ENCODE measurements at places on chromosomes 7 and 10.

DNA sequence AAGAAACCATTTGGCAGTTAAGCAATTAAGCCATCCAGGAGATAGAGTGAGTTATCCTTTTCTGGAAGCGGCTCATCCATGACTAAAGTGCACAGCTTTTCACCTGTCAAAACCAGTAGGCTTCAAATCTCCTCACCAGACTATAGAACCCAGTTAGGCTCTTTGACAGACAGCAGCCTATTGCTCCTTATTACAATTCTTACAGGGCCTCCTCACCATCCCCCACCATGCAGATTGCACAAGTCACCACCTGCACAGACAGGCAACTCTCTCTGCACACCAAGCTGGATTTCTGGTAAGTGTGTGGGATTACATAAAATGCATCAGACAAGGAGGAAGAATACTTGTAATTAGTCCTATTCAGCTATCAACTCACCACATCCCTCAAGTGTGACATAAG lies 301.6 kb downstream of the SNX13 start:
- DNase-seq = no peak

- no peak for DNase-seq
These were observed 1.9 kb upstream of the CNNM2 start for GRCh38 chr10:102916173-102916572.

- no peak for DNase-seq
These were observed 3.6 kb upstream of the RUNDC3B start for GRCh38 chr7:87624628-87625027.

DNA sequence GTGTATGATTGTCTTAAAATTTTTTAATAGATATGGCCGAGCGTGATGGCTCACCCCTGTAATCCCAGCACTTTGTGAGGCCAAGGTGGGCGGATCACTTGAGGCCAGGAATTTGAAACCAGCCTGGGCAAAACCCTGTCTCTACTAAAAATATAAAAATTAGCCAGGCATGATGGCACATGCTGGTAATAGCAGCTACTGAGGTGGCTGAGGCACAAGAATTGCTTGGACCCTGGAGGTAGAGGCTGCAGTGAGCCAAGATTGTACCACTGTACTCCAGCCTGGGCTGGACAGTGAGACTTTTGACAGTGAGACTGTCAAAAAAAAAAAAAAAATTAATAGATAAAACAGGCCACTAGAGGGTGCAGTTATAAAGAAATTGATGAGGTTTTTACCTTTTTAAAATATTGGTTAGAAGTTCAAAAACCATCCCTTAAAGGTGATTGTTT lies 20.5 kb downstream of the NOM1 start:
- DNase-seq = no peak

DNA sequence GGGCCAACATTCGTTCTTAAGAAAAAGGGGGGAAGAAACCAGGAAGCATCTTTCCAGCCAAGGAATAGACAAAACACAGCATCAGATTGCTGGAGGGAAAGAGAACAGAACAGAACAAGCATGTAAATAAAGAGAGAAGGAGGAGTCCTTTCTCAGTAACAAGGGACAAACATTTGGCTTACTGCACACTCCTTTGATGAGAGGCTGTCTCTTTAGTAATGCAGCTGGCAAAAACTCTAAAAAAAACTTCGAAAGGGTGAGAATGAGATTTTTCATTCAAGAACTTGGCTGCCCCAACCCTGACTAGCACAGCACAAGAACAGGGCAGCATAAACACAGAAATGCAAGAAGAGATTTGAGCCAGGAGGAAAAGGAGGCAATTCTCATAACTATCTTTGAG lies 38.9 kb upstream of the IL6 start:
- no peak for DNase-seq

DNA sequence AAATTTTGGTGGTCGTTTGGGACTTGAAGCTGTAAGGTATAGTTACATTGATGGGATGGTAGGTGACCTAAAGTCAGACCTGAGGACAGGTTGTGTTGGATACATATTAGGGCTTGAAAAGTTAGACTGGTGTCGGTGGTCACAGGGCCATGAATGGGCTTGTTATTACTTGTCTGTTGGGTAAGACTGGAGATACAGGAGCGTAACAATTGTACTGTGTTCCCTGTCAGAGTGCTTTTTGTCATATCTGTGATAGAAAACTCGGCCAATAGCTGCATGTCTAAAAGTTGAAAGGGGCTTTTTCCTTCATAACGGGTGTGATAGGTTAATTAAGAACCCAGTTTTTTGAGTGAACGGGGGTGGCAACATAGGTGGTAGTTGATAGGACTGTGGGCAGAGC lies 13.5 kb upstream of the CHST3 start:
- DNase-seq = no peak

GRCh38 chr7:133345690-133346421 lies 93.0 kb downstream of the EXOC4 start:
- no peak for DNase-seq

DNA sequence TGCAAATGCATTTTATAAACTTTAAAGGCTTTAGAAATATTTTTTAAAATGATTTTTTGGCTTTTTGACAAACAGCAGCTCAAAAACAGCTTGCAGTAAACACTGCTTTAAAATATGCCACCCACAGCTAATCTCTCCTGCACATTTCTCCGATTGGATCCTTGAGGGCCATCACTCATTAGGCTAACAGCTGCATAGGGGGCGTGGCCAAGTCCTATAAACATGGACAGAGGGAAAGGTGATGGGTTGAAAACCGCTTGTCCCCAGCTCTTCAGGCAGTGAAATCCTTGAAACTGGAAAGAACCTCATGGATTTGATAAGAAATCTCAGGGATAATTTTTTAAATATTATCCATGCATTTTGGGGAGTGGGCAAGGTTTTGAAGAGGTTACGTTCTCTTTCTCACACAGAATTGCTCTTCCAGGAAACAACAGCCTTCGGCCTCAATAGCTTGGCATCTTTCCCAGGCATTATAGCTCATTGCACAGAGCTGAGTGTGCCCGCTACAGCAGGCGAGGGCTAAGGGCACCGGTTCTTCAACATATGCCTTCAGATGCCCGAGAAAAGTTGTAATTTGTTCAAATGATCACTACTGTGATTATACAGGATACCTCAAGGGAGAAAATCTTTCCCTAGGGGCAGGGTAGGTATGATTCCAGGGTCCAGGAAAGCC lies 1.7 kb downstream of the PLEKHS1 start:
- no peak for DNase-seq

DNA sequence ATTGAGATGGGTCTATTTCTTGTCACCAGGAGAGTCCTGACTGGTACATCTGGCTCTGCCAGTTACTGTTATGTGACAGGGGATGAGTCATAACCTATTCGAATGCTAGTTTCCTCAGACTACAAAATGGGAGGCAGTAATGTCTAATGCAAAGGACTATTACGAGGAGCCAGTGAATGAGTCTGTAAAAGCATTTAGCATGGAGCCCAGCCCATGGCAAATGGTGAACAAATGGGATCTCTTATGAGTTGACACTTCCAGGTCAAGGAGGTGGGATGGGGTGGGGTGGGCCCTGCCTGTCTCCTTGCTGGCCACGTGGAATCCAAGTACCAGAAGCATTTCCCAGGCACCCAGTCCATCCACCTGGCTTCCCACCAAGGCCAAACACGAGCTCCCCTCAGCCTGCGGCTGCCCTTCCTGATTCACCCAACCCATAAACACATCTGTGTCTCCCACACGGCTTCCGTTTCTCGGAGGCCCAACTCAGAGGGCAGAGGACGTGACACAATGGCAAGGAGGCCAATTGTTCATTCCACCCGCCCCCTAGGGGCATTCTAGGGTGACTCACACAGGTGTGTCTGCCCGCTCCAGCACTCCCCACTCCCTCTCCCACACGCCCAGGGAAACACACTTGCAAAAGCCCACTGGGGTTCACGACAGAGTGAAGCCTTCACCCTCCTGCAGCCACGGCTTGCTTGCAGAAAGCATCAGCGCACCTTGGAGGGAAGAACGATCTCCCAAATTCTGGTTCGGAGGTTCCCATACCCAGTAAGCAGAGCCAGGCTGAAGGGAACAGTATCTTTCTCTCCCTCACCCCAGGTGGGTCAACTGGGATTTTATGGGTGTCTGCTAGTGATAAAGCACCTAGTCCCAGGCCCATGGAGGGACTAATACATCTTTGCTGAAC lies 109.8 kb downstream of the SH3PXD2A start:
- DNase-seq = peak; percentile 54

- DNase-seq = no peak
These were observed 277.6 kb upstream of the PHF14 start for GRCh38 chr7:10696064-10696463.

GRCh38 chr10:6612371-6612770 lies 32.3 kb upstream of the PRKCQ start:
- no peak for DNase-seq

- peak; percentile 25 for DNase-seq
These were observed 647 bp upstream of the NACAD start for GRCh38 chr7:45089341-45089891.

DNA sequence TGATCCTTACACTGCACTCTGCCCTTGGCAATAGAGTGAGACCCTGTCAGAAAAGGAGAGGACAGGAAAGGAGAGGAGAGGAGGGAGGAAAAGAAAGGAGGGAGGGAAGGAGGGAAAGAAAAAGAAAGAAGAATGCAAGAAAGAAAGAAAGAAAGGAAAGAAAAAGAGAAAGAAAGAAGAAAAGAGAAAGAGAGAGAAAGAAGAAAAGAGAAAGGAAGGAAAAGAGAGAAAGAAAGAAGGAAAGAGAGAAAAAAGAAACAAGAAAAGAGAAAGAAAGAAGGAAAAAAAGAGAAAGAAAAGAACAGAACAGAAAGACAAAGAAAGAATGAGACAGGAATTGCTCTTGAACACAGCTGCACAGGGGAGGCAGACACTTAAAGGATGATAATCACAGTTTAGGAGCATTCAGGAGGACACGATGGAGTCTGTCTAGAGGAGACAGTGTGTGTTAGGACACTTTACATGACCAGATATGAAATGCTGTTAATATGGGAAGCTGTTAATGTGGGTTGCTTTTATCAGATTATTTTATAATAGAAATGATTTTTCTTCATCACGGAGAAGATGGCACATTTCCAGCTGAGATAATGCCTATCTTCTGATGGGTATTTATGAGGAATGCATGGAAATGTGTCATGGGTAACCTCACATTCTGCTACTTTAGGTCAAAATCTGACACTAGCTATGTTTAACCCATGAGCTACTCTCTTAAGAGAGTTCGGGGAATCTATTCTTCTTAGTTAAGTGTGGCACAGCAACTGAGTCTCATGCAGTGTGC lies 160.5 kb downstream of the BAMBI start:
- DNase-seq = no peak

- no peak for DNase-seq
These were observed 39.4 kb downstream of the CHST15 start for GRCh38 chr10:124053971-124054370.

DNA sequence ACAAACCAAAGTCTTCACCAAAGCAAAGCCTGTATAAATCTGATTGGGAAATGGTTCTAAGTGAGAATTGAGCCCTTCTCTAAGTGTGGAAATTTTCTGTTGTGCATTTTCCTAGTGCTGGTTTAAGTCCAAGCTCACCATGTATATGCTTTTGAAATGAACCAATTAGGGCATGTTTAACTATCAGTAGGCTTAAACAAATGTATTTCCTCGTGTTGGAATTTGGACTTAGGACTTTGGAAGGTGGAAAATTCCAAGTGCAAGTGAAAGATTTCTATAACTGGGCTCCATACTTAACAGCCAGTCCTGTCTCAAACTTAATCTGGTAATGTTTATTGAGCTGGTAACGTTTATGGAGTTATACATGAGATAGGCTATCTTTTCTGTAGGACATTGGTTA lies 28.5 kb downstream of the CCNY start:
- DNase-seq = no peak

GRCh38 chr7:131103997-131104396 lies 223.7 kb upstream of the MKLN1 start:
- DNase-seq = no peak

GRCh38 chr7:94584113-94584512 lies 71.8 kb downstream of the SGCE start:
- no peak for DNase-seq

DNA sequence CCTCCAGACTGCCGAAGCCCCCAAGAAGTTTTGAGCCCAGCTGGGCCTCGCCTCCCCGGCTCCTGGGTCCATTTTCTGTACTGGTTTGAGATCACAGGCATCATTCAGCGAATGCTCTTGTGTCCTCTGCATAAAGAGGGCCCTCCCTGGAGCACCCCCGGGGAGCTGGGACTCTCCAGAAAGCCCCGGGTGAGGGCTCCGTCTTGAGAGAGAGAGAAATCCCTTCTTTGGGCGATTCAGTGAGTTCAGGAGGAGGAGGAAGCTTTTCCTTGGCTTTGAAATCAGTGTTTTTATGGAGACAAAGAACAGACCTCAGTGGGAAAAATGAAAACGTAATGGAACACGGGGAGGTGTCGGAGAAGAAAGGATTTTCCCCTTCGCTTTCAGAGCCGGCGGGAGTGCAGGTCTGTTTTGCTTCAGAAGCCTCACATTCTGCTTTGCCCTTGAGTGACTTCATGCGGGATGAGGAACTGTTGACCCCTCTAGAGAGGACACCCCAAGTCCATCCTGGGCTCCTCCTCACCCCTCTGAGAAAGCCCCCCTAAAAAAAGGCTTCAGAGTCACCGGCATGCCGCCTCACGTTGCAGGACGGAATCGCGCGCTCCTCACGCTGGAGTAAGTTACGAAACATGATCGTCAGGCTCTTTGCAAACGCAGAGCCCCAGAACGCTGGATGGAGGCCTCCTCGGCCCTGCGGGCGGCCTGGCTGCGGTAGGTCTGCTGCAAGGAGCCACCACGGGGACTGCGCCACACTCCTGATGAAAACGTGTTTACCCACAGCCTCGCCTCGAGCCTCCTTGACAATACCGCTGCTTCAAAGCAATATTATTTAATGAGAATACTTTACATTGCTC lies 8.5 kb upstream of the AP5Z1 start:
- no peak for DNase-seq

GRCh38 chr7:12031186-12031585 lies 179.9 kb upstream of the TMEM106B start:
- no peak for DNase-seq

DNA sequence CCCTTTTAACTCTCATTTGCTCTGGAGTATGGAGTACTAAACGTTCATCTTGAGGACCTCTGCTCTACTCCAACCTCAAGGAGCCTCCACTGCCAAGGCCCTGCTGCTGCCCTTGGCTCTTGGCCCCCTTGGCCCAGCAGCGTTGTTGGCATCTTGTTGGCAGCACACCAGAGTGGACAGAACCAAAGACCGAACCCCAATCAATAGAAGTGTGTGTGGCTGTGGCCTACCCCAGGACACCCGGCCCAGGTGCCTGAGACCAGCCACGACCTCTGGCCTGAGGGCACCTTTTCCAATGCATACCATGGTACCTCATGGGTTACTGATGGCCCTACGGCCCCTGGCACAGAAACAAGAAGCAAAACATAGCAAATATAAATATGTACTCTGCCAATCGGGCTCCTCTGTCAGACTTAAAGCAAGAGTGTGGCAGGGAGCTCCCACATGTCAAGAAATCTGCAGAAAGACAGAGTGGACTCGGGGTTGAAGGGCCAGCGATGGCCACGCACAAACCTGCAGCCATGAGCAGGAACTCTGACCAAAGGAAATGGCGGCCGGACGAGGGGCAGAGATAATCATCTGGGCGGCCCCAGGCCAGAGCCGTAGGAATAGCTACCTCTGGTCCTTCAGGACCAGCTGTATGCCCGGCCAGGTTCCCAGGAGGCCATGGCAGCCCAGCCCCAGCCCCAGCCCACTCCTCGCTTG lies 2.9 kb downstream of the NPC1L1 start:
- DNase-seq = no peak

All from stimulated activated CD4-positive, alpha-beta T cell treated with anti-CD3 and anti-CD28 coated beads, Interleukin-2, amount 100 ng/mL, for 4 hours (primary cell).